ENCODE measurements at places on chromosomes 3 and 15.
A peak's percentile ranks its signal among the peaks of the same experiment; 100 is the strongest.

- DNase-seq, result peak; percentile 91
Measured at GRCh38 chr3:49411535-49411967, 225 bp downstream of the RHOA start.

DNA sequence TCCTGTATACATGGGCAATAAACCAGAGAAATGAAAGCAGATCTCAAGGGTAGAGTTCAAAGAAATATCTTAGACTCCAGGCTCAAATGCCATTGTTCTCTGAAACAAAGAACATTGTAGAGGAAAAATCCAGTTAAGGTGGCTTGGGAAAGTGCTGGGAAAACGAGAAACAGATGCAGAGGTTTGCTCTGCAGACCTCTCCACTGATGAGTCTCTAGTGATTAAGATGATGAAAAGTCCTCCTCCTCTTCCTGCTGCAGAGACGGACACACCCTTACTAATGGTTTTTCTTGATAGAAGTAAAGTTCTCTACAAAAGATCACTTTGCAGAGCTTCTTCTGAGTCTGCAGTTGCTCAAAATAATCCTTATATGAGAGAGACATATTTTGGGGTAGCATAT is 264.7 kb downstream of the GABRG3 start:
- no peak for DNase-seq

DNA sequence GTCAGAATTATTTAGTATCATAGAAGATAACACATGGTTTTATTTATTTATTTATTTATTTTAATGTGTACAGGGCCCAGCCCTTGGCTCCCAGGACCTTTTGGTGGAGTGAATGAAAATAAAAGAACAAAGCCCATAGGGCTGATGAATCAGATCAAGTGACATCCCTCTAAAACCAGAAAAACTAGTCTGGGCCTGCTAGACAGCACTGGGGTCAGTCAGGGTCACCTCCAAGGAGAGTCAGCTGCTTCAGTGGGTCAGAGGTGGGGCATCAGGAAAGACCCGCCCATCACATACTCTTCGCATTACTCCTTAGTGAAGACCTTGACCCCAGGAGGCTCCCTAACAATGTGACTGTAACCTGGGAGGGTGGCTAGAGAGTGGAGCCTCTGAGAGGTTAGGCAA is 12.8 kb downstream of the PPCDC start:
- DNase-seq, result no peak

- no peak for DNase-seq
Measured at GRCh38 chr15:25545889-25546288, 107.1 kb upstream of the UBE3A start.

DNA sequence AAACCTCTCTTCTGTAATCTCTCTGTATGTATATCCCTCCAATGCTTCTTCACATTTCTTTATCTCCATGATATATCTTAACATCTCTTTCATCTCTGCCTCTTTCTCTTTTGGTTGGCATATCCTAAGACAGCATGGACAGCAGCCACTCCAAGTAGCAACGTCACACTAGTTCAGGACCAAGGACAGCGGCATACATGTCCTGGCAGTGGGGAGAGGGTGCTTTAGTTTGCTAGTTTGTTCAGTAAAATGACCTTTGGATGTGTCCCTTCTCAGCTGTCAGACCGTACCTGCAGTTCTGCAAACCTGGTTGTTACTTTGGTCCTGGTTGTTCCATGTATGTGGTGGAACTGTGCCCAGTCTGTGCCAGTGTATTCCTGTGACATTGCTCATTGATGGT is 225.6 kb upstream of the ROPN1 start:
- DNase-seq, result peak; percentile 84
